ENCODE measurements at places on chromosomes 5 and 9.

DNA sequence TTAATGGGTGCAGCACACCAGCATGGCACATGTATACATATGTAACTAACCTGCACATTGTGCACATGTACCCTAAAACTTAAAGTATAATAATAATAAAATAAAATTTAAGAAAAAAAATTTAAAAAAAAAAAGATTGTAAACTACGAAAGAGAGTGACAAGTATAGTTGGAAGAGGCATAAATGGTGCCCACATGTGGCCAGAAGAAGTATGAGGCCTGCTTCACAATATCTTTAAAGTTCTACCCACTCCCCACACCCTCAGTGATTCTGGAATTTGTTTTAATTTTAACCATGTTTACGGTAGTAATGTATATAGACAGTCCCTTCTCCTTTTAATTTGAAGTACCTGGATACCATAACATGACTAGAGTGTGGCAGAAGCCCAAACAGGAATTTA lies 172.7 kb downstream of the CHSY3 start:
- no peak for DNase-seq

DNA sequence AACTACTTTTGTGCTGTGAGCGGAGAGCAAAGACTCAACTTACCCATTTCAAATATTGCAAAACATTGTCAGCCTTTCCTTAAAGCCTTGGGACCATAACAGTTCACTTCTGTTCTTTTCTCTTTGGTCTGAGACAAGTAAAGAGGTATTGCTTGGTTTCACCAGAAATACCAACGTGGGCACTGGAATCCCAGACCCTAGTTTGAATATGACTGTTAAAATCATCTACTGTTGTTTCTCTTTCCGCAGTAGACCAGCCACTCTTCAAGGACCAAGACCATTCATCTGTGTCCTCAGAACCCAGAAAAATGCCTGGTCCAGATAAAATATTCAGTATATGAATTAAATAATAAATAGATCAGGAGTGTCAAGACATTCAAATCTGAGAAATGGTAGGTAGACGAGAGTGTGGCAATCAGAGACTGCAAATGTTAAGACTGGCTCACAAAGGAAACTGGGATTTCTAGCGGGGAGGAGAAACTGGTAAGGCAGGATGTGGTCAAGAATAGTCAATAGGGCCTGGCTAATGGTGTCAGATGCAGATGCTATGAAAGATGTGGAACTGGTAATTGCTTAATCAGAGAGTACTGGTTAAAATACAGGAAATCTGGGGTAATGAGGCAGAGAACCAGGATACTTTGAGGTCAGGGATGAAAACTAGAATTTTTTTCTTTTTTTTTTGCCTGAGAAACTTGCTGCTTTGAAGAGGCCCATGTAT lies 82.1 kb upstream of the IL33 start:
- no peak for DNase-seq

- DNase-seq: no peak
Observed at GRCh38 chr9:126611193-126611591, 2.5 kb upstream of the LMX1B start.

- DNase-seq: no peak
Observed at GRCh38 chr5:96743065-96743768, 64.5 kb downstream of the ERAP1 start.

GRCh38 chr9:109989296-109989695 lies 209.3 kb downstream of the PALM2AKAP2 start:
- no peak for DNase-seq

- no peak for DNase-seq
Observed at GRCh38 chr5:130323804-130324454, 419.7 kb downstream of the CHSY3 start.

DNA sequence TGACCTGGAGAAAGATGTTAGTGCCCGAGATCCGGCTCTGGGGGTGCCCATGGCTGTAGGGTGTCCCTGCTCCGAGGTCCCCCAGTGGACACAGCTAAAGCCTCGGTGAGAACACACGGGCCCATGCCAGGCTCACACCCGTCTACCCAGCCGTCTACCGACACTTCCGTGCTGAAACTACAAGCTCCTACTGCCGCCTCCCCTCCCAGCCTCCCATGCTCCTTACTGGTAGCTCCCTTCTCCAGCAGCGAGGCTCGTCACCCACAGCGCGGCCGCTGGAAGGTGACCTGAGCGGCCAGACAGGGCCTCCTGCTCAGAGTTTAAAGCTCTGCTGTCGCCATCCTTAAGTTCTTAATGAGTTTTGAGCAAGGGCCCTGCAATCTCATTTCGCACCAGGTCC lies 33.2 kb upstream of the CLPTM1L start:
- DNase-seq: no peak

GRCh38 chr5:20017021-20017420 lies 29.0 kb upstream of the CDH18 start:
- DNase-seq: no peak

Measured in left kidney (tissue), 8 donors.